NCI-H1105 treated with DMSO at 0.1 percent for 48 hours (cell line): ENCODE measurements at places on chromosomes 12 and 14.

GRCh38 chr12:29082522-29082921 lies 66.6 kb upstream of the FAR2 start:
- no peak for DNase-seq

- peak; percentile 5 for DNase-seq
Observed at GRCh38 chr12:96063046-96063445, 27.7 kb upstream of the LTA4H start.

GRCh38 chr14:77004711-77005460 lies 23.6 kb downstream of the IRF2BPL start:
- DNase-seq, result no peak

GRCh38 chr14:38329246-38329645 lies 73.4 kb upstream of the CLEC14A start:
- no peak for DNase-seq

DNA sequence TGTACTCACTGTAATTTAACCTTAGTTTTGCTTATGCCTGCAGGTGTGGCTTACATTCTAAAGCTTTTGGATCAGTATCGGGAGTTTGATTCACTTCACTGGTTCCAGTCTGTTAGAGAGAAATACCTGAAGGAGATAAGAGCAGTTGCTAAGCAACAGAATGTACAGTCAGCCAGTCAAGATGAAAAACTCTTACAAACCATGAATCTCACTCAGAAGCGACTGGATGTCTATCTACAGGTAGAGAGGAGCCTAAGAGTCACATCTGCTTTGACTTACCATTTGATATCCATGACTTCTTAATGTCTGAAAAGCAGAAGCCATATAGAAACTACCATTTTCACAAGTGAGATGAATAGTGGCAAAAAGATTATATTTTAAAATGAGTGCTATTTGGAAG lies 56.5 kb downstream of the WASHC4 start:
- DNase-seq, result peak; percentile 37

GRCh38 chr12:65818454-65819382 lies 5.6 kb upstream of the HMGA2 start:
- DNase-seq, result no peak

- no peak for DNase-seq
Observed at GRCh38 chr12:63093084-63093483, 57.9 kb downstream of the AVPR1A start.

- peak; percentile 81 for DNase-seq
Observed at GRCh38 chr14:27528328-27528727, 930.5 kb upstream of the NOVA1 start.

- DNase-seq, result no peak
Observed at GRCh38 chr12:32230613-32230993, 124.0 kb downstream of the BICD1 start.

DNA sequence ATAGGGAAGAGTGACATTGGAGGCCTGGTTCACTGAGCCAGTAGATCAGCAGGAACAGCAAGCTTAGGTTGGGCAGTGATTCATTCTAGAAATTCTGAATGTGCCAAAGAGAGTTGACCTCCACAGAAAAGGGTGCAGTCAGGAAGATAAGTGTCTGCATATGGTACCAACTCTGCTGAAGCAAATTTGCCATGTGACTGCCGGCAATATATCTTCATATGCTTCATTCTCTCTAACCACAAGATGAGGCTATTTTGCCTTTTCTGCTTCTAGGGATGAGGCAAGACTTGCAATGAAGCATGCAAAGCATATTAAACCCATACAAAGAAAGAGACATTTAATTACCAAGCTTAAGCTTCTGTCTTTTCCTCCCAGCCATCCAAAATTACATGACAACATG lies 13.6 kb downstream of the CCDC198 start:
- no peak for DNase-seq
